Suppressor macrophage treated with lipopolysaccharide for 1 hour (primary cell): ENCODE measurements at places on chromosomes 6 and 20.

DNA sequence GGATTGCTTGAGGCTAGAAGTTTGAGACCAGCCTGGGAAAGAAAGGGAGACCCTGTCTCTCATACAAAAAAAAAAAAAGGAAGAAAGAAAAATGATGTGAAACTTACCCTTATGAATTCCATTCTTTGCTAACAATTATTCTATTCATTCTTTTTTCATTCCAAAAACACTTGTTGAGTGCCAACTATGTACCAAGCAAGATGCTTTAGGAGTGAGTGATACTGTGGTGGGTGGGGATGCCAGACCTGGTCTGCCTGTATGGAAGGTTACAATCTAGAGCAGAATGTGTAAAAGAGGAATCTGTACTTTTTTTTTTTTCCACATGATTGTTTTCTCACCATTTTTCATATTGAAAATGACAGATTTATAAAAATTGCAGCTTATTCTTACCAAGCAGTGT, 73.8 kb upstream of the TULP1 start:
- DNase-seq, result no peak

DNA sequence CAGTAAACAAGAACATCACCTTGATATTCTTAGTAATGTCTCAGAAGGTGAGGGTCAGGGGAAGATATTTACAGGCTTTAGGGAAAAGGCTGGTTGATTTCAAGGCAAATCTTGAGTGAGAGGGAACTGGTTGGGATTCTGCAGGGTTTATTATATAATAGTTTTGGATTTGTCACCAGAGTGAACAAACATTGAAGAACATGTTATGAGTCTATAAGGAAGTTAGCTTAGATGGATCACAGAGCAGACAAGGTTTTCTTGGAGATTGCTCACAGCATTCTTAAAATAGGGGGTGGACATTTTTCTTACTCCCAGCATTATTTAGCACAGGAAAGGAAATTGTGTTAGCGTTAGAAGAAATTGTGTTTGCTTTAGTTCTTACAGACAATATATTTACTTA, 324.9 kb downstream of the LAMA2 start:
- no peak for DNase-seq

DNA sequence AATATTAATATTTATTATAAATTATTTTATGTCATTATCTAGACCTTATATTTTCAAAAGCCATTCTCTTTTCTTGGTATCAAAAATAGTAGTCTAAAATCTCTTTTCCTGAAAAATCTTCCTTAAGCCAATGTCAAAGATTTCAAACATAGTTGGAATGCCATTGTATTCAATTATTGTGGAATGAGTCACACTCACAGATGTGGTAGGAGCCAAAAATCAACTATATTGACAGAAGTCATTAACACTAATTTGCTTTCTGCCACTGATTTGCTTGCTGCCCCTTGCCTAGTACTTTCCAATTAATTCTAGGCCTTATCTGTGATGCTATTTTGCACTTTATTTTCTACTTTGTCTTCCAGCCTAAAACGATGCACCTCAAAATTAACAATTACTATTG, 1326.3 kb upstream of the GJE1 start:
- DNase-seq, result no peak

- peak; percentile 98 for DNase-seq
Observed at GRCh38 chr20:63537525-63538203, 488 bp upstream of the PTK6 start.

GRCh38 chr6:107033126-107033525, 5.1 kb downstream of the MTRES1 start:
- no peak for DNase-seq

DNA sequence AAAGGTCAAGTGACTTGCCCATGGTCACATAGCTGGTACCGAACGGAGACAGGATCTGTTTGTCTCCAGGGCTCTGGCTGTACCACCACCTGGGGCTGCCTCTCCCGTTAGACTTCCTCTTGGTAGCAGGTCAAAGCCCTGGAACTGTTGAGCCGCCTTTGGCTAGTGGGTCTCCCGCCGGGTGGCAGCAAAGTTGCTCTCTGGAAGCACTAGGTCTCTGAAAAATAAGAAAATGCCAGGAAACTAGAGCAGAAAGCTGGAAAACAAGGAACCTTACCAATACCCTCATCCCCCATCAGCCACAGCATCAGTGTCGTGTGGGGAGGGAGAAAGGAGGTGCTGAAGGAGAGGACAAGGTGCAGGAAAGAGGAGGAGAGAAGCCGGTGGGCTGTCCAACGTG, 291.0 kb upstream of the SUPT3H start:
- DNase-seq, result no peak

DNA sequence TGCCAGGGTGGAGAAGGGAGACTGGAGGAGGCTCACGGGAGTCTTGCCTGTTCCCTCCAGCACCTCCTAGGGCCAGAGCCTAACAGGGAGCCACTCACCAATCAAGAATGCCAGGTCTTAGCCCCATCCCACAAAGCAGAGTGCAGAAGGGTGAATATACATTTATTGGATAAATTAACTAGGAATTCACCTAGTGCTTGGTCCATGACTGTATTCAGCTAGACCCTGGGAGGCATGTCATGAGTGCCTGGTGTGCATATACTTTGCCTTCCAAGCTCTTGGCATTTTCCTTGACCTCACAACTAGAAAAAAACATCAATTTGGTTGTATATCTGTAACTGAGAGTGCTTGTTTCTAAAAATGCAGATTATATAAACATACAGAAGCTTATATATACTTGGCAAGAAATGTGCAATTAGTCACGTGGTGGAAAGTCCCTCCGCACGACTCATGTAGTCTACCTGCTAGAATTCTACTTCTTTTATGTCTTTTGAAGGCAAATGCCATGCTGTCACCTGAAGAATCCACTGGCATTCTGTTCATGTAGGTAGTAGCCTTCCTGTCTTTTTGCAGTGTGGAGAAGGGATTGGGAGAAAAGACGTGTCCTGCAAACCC, 991.0 kb downstream of the KIF16B start:
- DNase-seq, result no peak

DNA sequence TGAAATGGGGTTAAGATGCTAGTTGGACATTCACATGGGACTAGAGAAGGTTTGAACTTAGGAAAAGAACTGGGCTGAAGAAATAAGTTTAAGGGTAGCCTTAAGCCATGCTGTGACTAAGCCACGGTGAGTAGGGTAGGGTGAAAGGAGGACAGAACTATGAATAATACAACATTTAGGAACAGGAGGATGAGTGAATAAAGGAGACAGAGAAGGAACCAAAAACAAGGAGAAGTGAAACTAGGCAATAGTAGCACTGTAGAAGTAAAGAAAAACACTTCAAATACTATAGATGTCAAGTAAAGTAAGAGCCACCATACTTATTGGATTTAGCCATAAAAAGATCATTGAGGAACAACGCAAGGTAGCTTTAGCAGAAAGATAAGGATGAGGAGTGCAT, 111.2 kb downstream of the KCNQ5 start:
- DNase-seq, result peak; percentile 46

GRCh38 chr6:27672113-27672799, 199.4 kb upstream of the ZNF184 start:
- peak; percentile 32 for DNase-seq

DNA sequence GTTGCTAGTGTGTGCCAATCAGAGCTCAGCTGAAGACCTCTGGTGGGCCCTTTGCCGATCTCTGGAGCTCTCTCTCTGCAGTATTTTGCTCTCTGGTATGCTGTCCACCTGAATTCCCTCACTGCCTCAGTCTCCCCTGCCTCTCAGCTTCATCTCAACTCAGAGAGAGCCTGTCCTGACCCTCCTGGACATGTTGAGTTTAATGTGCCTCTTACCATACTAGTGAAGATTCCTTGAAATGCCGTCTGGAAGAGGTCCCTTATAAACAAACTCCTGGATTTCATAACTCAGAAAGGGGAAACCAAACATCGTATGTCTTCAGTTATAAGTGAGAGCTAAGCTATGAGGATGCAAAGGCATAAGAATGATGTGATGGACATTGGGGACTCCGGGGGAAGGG, 231.1 kb upstream of the ZNF217 start:
- no peak for DNase-seq

- no peak for DNase-seq
Observed at GRCh38 chr6:76416821-76417605, 344.6 kb upstream of the IMPG1 start.

DNA sequence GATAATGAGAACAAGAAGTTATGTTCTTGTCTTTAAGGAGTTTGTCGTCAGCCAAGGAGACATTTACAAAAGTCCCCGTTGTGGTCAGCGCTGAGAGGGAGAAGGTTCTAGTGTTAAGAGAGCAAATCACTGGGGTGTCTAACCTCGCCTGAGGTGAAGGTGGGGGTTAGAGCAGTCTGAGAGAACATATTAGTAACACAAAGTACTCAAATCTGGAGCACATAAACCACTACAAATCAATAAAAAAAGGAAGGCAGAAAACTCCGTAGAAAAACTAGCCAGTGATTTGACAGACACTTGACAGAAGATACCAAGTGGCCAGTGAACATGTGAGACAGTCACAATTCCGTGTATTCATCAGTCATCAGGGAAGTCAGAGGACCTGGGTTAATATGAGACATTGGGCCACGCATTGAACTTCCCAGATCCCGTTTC, 45.4 kb downstream of the CDS2 start:
- DNase-seq, result no peak

- DNase-seq, result no peak
Observed at GRCh38 chr6:23735151-23735550, 390.9 kb upstream of the NRSN1 start.

- no peak for DNase-seq
Observed at GRCh38 chr6:93721386-93722048, 302.2 kb upstream of the EPHA7 start.

- no peak for DNase-seq
Observed at GRCh38 chr20:17613328-17614175, 43.7 kb downstream of the DSTN start.

- no peak for DNase-seq
Observed at GRCh38 chr20:19990850-19991249, 26.3 kb upstream of the NAA20 start.

- peak; percentile 34 for DNase-seq
Observed at GRCh38 chr20:51766994-51767866, 960 bp downstream of the ATP9A start.

DNA sequence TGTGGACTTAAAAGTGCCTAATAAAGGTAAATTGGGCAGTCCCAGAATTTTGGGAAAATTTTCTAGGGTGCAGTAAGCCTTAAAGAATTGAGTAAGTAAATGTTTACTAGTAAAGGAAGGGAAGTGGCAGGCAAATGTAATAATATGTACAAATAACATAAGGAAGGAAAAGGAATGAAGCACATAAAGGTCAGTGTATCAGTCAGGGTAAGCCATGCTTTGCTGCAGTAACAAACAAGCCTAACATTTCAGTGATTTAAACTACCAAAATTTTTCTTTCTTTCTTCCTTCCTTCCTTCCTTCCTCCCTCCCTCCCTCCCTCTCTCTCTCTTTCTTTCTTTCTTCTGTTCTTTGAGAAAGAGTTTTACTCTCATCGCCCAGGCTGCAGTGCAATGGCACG, 117.5 kb downstream of the HAO1 start:
- DNase-seq, result no peak

DNA sequence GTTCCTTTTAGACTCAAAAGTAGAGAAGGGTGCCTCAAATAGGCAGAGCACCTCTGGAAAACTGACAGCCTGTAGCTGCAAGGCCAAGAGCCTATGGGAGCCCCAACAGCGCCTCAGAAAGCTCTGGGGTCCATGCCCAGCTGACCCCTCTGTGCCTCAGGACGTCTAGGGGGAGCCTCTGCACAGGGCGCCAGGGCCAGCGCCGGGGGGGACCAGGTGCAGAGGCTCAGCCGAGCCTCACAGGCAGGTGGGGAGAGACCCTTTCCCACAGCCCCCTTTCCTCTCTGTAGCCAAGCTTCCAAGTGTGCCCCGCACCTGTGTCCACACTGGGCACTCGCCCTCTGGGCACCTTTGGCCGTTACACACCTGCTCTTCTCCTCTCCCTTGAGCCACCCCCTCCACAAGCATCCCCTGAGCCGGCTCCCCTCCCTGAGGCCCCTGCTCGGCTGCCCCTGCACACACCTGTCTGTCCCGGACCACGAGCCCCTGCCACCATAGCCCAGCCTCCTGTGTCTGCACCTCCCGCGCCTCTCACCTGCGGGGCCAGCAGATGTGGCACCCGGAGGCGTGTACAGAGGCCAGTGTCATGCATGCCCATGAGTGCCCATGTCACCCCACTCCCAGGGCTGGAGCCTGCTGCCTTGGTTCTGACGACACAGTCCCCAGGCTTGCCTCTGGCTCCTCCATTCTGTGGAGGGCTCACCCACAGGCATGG, 53.2 kb downstream of the GINS1 start:
- no peak for DNase-seq

GRCh38 chr6:90870561-90870960, 283.7 kb upstream of the MAP3K7 start:
- DNase-seq, result no peak

DNA sequence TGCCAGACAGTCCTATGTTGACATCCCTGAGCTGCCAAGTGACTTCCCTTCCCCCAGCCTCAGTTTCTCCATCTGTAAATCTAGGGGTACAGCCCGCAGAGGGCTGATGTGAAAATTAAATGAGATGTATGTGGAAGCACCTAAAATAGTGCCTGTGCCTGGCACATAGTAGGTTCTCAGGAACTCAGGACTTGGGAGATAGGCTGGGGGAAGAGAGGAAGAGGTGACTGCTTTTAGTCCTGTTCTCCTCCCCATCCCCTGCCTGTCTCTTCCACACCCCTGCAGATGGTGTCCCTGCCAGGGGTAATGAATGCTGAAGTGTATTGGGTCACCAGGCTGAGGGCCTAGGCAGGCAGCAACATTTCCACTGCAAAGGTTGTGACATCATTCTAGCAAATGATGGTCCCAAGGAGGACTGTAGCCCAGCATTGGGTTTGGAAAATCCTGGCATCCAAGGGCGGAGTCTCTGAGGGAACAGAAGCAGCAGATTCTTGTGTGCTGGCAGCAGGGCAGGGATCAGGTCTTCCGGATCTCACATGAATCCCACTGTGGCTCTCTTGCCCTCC, 1.8 kb downstream of the SNPH start:
- no peak for DNase-seq

GRCh38 chr6:158763434-158764182, 55.6 kb downstream of the EZR start:
- DNase-seq, result no peak

DNA sequence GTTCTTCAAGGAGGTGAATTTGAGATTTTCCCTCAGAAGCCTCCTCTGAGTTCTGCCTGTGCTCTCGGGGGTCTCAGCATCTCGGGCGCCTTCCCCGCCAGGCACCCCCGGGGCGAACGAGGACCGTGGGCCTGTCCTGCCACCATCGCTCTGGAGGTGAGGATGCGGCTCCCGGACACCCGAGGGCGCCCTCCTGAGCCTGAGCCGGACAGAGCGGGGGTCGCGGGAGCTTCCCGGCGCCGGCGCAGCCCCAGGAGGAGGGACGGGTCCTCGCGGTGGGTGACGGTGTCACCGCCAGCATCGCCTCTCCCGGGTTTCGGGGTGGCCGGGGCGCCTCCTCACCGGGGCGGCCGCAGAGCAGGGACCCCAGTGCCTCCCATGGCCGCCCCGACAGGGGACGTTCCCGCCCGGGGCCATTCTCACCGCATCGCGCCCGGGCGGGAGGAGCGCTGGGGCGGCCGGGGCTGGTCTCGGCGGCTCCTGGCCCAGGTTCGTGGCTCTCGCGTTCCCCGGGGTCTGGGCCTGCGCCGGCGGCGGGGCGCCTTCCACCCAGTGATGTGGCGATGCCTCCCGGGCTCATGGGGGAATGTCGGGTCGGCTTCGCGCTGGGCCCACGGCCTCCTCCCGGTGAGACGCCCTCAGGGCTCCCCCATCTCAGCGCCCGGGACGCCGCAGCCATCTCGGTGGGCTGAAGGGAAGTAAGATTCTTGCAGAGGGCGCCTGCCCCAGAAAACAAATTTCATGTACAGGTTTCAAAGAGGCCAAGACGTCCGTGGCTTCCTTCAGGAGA, 210.5 kb downstream of the ERMARD start:
- DNase-seq, result peak; percentile 61
